ENCODE measurements at places on chromosomes 1 and 21.

- DNase-seq: no peak
These were observed 12.4 kb downstream of the HMGN1 start for GRCh38 chr21:39336457-39337008.

DNA sequence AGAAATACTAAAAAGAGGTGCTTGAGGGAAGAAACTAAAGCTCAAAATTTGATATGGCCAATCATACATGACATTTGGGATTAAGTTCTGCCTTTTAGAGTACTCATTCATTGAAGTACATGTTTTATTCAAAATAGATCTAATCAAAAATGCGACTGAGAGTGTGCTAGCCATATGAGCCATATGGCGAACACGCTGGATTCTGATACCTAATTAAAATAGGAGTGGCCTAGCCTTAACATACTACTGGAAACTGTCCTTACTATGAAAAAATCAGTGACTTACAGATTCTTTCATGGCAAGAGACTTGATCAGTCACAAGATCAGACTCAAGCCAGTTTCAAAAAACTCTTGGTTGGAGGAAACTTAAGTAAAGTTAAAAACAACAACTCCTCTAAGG is 73.9 kb downstream of the PTGER3 start:
- no peak for DNase-seq

GRCh38 chr1:21308330-21308729 is 18.1 kb upstream of the ECE1 start:
- DNase-seq: no peak

DNA sequence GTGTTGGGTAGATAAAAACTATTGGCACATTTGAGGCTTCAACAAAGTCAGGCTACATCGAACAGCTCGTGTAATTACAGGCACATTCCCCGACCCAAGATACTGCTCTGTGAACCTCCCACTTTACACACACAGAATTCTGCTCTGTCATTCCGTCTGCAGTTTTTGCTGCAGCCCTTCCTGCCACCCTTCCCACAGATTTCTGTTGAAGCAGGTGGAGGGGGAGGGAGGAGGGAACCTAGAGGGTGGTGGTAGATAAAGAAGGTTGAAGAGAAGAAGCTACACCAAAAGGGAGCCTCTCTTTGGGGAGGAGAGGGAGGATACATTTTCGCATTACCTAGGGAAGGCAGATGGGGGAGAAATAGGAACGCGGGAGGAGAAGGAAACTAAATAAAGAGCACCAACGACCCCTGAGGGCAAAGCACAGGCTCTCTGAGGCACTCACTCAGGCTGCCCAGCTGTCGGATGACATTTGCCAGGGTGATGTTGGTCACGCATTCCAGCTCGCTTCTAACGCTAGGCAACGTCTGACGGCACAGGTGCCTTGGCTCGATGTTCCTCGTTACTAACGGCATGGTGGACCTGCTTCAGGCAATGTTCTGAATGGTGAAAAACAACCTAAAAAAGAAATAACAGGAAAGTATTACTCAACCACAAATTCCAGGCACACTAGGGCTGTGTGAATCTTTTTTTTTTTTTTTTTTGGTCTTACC is 36.0 kb downstream of the GPR3 start:
- no peak for DNase-seq

DNA sequence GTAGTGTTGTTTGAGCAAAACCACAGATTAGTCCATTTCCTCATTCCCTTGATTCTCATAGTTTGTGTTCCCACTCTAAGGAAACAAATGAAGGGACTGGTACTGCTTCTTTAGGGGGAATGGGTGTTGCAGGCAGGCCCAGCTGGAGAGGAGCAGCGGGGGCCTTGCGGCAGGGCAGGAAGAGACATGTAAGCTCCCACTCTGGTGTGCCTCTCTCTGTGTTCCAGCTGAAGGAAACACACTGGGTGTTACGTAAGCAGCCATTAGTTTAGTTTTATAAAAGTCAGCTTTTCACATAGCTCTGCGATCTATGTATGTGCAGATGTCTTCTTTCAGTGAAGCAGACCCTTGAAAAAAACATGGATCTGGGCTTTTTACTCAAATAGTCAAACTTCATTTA is 99.5 kb downstream of the CACHD1 start:
- DNase-seq: no peak

DNA sequence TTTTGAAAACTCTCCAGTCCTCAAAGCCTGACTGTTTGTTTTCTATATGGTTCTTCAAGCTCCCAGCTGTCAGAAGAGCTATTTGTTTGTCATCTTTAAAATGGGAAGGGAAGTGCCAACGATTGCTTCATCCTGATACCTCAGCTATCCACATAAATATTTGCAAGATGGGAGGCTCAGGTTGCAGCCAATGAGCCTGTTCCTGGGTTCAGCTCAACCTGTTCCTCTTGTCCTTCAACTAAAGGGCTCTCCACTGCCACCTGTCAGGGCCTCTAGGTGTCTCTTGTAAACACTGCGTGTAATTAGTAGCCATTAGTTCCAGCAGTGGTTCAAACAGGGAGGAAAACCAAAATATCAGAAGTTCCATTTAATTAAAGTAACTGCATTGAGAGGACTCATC is 445.1 kb downstream of the AJAP1 start:
- no peak for DNase-seq

DNA sequence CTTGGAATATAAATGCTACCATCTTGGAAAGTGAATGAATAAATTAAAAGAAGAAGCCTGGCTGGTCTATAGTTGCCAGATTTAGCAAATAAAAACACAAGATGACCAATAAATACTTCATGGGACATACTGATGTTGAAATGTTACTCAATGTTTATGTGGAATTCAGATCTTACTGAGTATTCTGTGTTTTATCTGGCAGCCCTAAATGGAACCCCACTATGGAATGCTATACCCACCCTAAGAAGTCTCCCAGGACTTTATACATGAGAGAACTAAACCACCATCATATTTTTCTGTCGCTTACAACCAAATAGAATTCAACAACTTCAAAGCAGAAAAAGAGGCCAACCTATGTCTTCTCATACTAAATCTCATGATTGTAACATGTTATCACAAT is 177.6 kb upstream of the HMCN1 start:
- DNase-seq: no peak

DNA sequence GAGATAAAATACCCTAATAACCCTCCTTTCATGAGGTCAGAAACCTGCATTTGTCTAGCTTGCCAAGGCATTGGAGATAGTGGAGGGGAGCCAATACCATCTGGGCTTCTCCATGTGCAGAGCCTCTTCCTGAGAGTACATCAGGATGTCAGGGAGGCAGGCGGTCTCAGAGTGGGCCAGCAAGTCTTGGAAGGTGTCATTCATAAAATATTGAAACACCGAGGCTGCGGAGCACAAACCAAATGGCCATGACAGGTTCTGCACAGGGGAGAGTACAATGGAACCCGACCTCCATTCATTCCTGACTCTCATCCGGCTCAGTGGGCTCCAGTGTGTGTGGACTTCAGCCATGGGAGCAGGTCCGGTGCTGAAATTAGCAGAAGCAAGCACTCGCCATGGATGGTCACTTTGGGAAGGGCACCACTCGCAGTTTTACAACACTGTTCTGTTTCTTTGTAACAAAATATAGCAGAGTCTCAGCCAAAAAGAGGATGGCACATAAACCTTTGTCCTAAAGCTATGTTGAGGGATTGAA is 446.6 kb downstream of the SIPA1L2 start:
- no peak for DNase-seq

DNA sequence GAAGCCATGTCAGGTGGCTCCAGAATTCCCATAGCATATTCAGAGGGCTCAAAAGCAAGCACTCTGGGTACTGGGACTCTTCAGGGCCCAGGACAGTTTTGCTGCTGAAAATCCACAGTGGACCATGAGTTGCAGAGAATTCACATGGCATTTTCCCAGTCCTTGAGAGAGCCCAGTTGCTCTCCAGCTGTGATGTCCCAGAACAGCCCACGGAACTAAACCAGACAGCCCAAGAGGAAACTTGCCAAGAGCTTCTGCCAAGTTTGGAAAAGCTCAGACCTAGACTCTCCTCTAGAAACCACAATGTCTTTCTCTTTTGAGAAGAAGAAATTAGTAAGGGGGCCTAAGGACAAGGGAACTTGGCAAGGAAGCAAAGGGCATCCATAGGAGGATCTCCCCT is 69.4 kb downstream of the RGS2 start:
- no peak for DNase-seq

- DNase-seq: no peak
These were observed 317.7 kb downstream of the MATN1 start for GRCh38 chr1:30405631-30406212.

GRCh38 chr1:242754125-242754524 is 229.6 kb upstream of the PLD5 start:
- no peak for DNase-seq

DNA sequence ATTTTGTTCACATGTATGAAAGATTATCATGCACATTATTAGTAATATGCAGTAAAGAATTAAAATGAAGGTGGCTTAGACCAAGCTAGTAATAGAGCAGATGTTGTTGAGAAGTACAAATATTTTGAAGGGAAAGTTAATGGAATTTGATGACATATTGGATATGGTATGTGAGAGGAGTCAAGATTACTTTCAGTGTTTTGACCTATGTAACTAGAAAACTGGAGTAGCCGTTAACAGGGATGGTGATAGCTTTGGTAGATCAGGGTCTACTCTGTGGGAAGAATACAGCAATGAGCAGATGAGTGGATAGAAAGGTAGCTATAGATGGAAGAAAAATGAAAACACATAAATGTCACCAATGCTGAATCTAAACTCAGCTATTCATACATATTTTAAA is 163.2 kb upstream of the LRRC7 start:
- no peak for DNase-seq

DNA sequence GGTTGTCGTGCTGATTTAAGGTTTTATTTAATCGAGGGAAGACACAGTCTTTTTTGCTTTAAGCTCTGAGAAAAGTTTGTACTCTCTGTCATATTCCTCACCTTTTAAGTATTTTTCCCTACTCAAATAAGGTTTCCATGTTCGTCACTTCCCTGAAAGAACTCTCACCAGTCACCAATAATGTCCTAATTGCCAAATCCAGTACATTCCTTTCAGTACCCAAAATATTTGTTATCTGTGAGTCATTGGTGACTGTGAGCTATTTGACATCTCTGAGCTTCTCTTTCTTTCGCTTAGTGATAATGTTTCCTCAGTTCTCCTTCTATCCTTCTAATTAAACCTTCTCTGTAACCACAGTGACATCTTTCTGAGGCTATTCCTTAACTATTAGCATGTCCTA is 874.2 kb upstream of the ADGRL2 start:
- DNase-seq: no peak

DNA sequence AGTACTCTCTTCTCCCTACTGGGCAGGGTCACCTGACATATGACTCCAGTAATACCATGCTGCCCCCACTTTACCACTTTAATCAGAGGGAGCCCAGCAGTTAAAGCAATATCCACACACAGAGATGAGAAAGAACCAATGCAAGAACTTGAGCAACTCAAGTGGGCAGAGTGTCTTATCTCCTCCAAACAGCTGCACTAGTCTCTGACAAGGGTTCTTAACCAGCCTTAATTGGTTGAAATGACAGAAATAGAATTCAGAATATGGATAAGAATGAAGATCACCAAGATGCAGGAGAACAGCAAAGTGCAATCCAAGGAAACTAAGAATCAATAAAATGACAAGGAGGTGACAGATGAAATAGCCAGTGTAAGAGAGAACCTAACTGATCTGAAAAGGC is 91.0 kb downstream of the KCNT2 start:
- no peak for DNase-seq

DNA sequence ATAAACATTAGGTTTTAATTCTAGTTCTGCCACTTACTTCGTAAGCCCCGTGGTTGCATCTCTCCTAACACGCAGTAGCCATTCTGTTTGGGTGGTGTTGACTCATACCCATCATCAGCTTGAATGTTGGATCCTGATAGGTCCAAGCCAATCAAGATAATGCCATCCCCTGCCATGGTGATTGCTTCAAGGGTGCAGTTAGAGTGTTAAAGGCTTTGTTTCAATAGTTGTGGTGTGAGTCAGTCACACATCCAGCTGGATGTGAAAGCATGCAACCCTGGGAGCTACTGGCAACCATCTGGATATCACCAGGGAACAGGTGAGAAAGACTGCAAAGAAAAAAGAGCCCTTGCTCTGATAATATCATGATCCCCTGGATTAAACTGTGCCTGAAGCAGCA is 69.1 kb downstream of the OMA1 start:
- no peak for DNase-seq

- no peak for DNase-seq
These were observed 6.8 kb upstream of the TEKT2 start for GRCh38 chr1:36076979-36077573.

- DNase-seq: no peak
These were observed 93.9 kb upstream of the PALMD start for GRCh38 chr1:99551812-99552614.

GRCh38 chr1:11752359-11753088 is 9.5 kb upstream of the C1orf167 start:
- DNase-seq: no peak

GRCh38 chr1:64856553-64856952 is 109.8 kb downstream of the JAK1 start:
- DNase-seq: no peak

DNA sequence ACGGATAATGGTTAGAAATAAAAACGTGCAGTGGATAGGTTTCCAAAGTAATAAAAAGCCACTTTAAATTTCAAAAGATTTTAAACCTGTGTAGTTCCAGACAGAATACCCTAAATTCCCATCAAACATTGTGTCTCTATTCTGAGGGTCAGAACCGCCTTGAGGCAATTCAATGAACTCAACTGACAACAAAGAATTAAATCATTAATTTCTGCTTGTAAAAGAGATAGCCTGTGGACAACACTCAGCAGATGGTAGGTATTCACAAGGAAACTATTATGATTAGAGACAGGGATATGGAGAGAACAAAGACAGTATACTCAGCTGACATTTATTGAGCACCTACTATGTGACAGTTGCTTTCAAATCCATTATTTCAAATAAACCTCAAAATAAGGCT is 35.1 kb upstream of the JUN start:
- DNase-seq: no peak

- no peak for DNase-seq
These were observed 111.6 kb upstream of the ZBTB40 start for GRCh38 chr1:22340066-22340465.

- DNase-seq: no peak
These were observed 15.1 kb downstream of the C1orf174 start for GRCh38 chr1:3884966-3885365.

- no peak for DNase-seq
These were observed 1.2 kb downstream of the MAP3K6 start for GRCh38 chr1:27365372-27366112.

DNA sequence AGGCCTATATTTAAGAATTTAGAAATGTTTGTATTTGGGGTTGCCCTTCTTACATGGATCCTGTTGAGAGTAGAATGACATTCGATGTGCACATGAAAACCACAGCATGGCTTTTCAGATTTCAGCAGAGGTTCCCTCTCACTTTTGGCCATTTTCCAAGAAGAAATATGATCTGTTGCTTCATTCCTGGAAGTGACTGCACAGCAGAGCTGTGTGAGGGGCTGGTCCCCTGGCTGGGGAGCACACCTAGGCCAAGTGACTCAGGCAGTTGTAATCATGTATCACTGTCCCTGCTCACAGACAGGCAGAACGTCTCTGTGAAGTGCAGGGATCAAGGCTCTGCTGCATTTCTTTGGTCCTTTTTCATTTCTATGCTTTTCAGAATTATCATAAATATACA is 32.3 kb downstream of the AGT start:
- no peak for DNase-seq
